ENCODE measurements at places on chromosomes 7 and 10.
A peak's percentile ranks its signal among the peaks of the same experiment; 100 is the strongest.

DNA sequence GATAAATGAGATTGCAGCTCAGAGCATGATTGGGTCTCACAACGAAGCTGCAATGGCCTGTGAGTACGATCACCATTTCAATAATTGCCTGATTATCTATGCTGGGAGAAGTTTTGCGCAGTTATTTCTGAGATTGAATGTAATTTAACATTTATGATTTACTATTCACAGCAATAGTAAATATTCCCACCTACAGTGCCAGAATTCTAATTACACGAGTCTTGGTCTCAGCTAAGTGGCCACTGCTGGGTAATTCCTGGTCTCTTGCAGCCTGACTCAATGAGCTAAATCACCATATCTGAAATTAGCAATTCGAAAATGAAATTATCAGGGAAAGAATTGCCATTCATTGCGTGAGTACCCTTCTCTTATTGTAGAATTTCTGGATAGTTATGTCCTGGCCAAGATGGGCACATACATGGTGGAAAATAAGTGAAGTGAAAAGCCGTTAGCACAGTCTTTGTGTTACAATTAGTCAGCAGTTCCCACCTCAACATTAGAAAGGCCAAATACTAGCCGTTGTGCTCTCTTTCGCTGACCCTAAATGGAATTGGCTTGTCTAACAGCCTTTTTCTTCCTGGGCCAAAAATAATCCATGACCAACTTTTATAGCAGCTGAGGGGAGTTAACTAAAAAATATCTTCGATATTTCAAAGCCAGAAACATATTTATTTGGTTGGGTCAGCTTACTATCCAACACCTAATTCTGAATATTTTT, 681.0 kb upstream of the C7orf33 start:
- no peak for DNase-seq

GRCh38 chr7:23184709-23185359, 3.0 kb downstream of the NUP42 start:
- peak; percentile 2 for DNase-seq

- DNase-seq: no peak
Measured at GRCh38 chr7:130993671-130994365, 259.8 kb upstream of the KLF14 start.

- DNase-seq: no peak
Measured at GRCh38 chr10:12177642-12178041, 18.0 kb downstream of the NUDT5 start.

DNA sequence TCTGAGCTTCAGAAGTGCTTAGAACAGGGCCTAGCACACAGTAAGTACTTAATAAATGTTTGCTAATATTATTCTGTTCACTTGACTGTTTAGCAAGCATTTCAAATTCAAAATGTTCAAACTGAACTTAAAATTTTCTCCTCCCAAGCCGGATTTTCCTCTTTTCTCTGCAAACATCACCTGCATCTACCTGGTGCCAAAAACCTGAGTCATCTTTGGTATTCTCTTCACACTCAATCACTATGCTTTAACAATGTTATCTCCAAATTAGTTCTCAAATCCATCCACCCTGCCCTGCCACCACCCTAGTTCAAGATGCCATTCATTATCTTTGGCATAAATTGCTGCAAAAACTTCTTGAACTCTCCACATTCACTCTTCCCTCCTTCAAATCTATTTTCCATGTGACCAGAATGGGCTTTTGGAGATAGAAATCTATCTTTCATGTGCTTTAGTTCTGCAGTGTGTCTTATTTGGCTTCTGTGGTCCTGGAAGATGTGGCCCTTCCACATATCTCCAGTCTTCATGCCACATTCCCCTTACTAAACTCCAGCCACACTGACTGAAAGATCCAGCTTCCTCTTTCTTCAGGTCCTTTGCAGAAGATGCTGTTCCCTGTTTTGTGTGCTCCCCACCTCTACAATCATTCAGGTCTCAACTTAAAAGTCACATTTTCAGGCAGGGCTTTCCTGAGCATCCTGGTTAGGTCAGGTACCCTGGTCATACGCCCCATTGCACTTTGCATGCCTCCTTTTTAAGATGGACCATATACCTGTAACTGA, 2.0 kb downstream of the GGCT start:
- no peak for DNase-seq

All from NCI-H2029 (cell line).